ENCODE measurements at places on chromosomes 13 and 19.
A peak's percentile ranks its signal among the peaks of the same experiment; 100 is the strongest.

- DNase-seq, result no peak
Measured at GRCh38 chr13:89832827-89833226, 1514.7 kb upstream of the MIR17HG start.

- DNase-seq, result no peak
Measured at GRCh38 chr19:44810234-44811121, 1.6 kb downstream of the BCAM start.

- DNase-seq, result no peak
Measured at GRCh38 chr13:34412817-34413375, 529.2 kb upstream of the NBEA start.

DNA sequence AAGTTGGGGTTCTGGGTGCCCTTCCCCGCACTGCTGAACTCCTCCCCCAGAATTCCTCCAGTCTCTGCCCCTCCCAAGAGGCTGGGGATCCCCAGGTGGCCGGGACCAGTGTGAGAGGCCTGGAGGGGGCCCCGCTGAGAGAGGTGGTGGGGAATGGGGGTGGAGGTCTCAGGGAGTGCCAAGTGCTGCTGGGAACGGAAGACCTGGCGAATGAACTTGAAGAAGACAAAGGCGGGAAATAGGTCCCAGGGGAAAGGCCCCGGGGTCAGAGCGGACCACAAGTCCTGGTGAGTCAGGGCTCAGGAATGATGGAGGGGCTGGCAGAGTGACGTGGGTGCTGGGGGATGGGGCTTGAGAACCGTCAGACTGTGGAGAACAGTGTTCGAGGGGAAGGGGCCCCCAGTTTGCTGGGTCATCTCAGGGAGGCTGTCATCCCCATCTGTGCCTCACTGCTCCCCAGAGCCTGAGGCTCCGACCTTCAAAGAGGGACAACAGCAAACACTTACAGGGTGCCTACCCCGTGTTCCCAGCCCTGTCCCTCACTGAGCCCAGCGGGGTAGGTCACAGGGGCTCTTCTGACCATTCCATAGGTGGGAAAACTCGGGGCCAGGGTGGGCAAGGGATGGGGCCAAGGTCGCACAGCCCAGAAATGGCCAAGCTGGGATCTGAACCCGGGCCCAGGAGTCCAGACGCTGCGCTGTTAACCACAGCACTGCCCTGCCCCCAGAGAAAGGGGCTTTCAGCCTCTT is 16.0 kb upstream of the SEMA6B start:
- no peak for DNase-seq

DNA sequence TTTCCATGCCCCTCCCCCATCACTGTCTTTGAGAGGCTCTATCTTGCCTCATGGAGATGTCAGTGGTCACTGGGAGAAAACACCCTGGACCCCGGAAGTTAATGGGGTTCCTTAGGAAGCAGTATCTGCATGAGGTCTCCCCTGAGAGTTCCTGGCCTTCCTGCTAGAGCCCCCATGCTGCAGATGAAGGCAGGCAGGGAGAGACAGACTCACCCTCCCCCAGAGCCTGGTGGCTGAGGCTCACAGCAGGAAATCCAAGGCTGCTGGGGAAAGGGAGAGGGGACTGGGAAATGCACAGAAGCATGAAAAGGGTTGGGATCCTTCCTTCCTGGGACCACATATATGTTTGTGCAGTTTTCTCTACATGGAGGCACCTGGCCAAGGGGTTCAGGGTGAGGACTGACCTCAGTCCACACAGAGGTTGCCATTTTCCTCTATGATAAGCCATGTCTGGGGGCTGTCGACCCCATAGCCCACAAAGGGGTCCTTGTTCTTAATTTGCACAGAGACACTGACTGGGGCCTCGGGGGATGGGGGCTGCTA is 95.4 kb downstream of the RNASEH2B start:
- peak; percentile 72 for DNase-seq

DNA sequence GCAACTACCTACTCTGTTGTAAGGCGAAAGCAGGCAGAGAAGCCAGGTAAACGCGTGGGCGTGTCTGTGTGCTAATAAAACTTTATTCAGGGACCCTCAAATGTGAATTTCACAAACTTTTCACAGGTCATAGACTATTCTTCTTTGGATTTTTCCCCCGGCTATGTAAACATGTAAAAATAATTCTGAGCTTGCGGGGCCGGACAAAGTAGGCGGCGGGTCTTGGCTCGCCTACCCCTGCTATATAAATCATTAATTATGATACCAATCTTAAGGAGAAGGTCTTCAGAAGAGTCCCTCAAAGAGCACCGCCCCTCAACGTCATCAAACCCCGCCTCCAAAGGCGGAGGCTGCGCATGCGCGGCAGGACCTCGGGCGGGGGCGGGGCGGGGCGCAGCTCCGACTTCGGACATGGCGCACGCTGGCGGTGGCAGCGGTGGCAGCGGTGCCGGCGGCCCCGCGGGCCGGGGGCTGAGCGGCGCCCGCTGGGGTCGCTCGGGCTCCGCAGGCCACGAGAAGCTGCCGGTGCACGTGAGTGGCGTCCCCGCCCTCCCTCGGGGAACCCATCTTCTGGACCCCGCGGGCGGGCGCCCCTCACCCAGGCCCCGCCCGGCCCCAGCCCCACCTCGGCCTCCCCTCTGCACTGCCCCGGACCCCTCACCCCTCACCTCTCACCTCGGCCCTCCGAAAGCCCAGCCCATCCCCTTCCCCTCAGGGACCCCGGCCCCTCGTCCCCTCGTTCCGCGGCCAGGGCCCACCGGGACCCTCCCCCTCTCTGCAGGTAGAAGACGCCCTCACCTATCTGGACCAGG is at the start of gene SIN3B:
TSS of gene SIN3B (plus strand) at position 389 of the 812 bp plus-strand sequence. CDS start at position 412, 23 bp downstream.
- DNase-seq, result no peak

GRCh38 chr13:25778365-25778764 is 273.5 kb downstream of the SHISA2 start:
- no peak for DNase-seq

DNA sequence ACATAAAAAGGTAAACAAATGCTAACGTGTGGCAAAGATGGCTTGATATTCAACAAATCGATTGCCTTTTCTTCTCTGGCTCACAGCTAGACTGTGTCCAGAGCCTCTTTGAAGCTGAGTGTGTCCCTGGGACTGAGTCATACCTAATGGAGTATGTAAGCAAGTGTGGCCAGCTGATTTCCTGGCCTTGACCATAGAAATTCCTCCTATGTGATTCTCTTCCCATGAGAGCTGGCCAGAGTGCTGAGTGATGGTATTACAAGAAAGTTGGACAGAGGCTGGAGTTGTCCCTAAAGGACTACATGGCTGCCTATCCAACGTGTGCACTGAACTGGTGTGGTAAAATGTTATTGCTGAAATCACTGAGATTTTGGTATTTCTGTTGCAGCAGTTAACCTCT is 320.1 kb upstream of the SLC10A2 start:
- DNase-seq, result no peak

DNA sequence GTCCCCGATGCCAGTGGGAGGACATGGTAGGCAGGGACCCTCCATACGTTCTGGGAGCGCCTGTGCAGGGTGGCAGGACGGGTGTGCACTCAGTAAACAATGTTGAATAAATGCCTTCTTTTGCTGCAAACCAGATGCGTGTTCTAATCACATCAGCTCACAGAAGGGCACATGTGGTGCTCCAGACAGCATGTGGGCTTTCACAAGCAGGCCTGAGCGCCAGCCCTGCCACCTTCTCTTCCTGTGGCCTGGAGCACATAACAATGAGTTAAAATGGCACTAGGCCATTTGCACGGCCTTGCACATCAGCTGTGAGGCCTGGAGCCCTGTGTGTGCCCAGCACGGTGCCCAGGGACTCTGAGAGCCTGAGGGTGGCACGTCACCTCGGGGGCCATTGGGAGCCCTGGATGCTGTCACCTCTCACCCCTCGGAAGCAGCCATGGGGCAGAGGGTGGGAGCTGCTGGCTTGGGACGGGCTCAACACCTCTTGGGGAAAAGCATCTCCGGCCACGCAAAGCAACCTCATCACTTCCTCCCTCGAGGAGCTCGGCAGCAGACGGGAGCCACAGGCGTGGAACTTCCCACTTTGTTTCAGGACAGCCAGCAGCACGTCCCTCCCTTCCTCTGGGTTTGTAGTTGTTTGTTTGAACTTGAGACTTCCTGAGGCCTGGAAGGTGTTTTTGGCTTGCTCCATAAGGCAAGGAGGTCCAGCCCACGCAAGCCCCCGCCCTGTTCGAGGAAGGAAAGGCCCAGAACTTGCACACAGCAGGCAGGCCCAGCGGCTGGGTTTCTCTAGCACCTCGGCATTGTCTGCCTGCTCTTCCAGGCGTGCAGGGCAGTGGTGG is 9.8 kb downstream of the MCF2L start:
- no peak for DNase-seq

DNA sequence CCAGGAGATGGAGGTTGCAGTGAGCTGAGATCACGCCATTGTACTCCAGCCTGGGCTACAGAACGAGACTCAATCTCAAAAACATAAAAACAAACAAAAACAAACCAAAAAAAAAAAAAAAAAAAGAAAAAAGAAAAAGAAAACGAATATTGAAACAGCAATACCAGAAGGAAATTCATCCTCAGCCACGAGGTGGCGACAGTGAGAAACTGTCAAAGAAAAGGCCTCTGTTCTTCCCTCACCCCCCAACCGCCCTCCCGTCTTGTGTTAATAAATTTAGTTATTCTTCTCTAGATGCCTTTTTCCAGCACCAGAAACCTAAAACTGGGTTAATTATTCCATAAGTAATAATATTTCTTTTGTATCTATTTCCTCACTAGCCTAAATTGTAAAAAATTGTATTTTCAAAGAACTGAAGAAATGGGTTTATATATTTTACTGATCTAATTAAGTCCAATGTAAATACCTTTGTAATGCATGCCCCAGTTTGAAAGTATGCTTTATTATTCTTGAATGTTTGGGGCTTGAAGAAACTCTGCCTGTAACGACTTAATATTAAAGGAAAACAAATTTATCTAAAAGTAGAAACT is 38.6 kb downstream of the LIG4 start:
- no peak for DNase-seq

GRCh38 chr19:1566392-1567115 is 1.6 kb downstream of the MEX3D start:
- no peak for DNase-seq

DNA sequence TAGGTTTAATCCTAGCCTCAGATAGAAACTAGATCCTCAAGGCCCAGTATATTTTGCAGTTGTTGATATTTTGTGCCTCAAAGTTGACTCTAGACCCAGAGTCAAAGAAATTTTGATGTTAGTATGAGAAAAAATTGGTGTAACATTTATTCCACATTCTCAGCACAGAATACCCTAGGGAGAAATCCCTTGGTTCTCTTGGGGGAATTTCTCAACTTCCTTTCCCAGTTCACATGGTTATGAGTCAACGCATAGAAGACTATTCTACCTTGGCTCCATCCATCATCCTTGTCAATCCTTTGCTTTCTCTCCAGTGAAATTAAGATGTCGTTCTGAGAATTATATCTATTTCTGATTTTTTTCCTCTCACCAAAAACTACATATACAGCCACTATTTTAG is 145.3 kb downstream of the POSTN start:
- no peak for DNase-seq

- DNase-seq, result no peak
Measured at GRCh38 chr13:28318496-28318895, 176.4 kb downstream of the FLT1 start.

GRCh38 chr19:33450689-33451088 is 70.9 kb downstream of the PEPD start:
- DNase-seq, result no peak

- no peak for DNase-seq
Measured at GRCh38 chr13:44854313-44855060, 134.8 kb downstream of the NUFIP1 start.

Data from vagina (tissue), 2 donors.